ENCODE measurements at places on chromosomes 11 and 22.

DNA sequence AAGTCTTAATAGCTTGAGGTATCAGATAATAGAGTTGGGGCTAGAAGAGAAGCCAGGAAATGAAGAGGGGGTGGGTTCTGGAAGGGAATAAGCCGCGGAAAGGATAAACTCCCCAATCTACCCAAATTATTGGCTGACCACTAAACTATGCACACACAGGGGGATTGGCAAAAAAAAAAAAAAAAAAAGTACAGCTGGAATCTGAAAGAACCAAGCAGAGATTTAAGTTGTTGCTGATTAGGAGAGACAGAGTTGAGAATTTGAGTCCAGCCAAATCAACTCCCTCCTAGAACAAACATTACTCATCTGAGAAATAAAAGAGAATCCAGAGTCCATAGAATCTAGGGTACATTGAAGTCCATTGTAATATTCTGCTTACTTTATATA is 134.9 kb downstream of the CCDC81 start:
- no peak for DNase-seq

- DNase-seq: no peak
These were observed 40.2 kb upstream of the SLC5A12 start for GRCh38 chr11:26762089-26762488.

- no peak for DNase-seq
These were observed 230.2 kb downstream of the OPCML start for GRCh38 chr11:133302056-133302455.

- DNase-seq: no peak
These were observed 129.5 kb downstream of the MED15 start for GRCh38 chr22:20636945-20637344.

GRCh38 chr11:32002311-32002710 is 88.6 kb upstream of the RCN1 start:
- DNase-seq: no peak

- no peak for DNase-seq
These were observed 52.0 kb downstream of the CBL start for GRCh38 chr11:119258180-119258579.

- no peak for DNase-seq
These were observed 21.0 kb downstream of the PTPN5 start for GRCh38 chr11:18770479-18771125.

GRCh38 chr11:66050581-66051231 is 1.5 kb upstream of the SF3B2 start:
- DNase-seq: no peak

DNA sequence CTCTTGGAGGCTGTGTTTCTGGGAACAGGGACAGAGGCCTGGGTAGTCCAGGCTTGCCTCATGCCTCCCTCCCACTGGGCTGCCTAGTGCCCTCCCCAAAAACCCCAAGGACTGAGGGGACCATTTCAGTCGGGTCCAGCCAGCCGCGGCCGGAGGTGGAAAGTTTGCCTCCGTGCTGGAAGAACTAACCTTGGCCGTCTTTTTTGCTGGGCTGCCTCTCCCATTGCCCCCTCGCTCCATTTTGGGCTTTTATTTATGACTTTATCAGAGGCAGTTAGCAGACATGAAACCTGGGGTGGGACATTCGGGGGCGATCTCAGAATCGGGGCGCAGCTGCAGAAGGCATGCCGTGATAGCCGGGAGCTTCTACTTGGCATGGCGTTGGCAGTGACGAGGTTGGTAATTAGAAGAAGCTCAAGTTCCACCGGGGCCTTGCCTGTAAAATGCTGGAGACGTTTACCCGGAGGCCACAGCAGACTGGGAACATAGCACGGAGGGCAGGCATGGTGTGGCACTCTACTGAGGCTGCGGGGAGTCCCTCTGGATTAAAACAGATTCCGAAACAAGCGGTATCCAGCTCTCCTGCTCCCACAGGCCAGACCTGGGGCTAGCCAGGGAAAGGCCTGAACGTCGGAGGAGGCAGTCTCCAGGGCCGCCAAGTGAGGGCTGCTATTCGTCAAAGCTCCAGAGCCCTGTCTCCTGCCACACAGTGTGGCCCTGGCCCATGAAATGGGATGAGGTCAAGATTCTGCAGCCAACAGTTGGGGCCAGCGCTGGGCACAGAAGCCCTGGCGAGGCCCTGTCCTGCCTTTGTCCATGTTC is 76.4 kb upstream of the PPARA start:
- no peak for DNase-seq
